Caco-2 (cell line): ENCODE measurements at places on chromosomes 2 and 18.

DNA sequence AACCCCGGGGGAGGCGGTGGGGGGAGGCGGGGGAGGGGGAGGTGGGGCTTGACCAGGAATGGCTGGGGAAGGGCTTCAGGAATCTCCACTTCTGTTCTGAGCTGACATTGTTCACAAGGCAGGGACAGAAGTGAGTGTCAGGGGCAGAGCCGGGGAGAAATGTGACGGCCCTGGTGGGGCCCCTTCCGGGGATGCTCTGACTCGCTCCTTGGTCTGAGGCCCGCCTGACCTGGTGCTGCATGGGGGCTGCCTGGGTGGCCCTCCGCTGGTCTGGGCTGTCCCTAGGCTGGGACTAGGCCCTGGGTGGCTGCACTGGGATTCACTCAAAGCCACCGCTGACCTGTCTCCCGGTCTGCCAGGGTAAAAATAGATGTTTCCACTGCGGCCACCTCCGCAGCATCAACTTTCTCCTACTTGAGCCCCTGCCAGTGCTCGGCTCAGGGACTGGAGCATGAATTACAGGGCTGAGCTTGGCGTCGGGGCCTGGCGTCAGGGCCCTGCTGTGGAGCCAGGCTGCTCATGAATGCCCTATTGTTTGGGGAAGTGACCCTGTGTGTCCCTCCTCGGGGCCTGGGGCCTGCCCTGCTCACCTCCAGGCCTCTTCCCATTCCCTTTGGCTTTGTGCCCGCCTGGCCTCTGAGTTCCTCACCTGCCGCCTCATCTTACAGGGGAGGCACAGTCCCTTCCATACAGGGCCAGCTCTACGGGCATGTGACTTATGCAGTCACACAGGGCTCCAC, 247.5 kb downstream of the DYSF start:
- H3K4me3 ChIP-seq: no peak overlapping the region
- no peak for DNase-seq
- H3K36me3 ChIP-seq: no peaks in the 10 kb centered on the region
- no peaks in the 10 kb centered on the region for H3K4me1 ChIP-seq

DNA sequence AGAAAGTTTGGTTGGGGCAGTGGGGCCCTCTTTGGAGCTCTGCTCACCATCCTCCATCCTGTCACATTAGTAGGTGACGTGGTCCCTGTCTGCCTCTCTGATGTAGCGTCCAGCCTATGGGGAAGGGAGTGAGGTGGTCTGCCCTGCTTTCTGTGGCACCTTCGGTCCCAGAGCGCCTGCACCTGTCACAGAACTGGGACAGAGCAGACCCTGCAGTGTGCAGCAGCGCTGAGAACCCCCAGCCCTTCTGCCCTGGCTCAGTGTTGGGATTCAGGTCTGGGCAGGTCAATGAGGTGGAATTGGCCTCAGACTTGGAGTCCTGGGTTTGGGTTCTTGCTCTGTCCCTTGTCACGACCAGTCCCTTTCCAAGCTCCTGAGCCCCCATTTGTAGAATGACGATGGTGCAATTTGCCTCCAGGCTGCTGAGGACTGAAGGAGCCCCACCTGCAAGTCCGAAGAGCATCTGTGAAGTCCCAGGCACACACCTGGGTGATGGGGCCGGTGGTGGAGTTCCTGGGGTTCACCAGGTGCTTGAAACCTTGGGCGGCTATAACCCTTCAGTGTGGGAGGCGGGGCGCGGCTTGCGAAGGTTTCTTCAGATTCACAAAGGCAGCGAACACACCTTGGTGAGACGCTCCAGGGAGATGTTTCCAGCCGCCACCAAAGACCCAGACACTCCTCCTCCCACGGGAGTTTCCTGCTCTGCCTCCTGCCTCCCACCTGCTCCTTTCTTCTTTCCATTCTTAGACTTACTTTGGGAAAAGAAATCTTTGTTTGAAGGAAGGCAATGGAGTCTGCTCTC, 265.4 kb upstream of the HDAC4 start:
- H3K27me3 ChIP-seq: no peaks in the 10 kb centered on the region; the same call in 1 of the 2 replicates
- H3K4me1 ChIP-seq: no peaks in the 10 kb centered on the region
- H3K36me3 ChIP-seq: no peaks in the 10 kb centered on the region
- H3K27ac ChIP-seq: no peak overlapping the region
- H3K4me3 ChIP-seq: no peak overlapping the region

GRCh38 chr2:85420536-85421259, 2.2 kb downstream of the SH2D6 start:
- peak overlapping the region; percentile 80 for H3K27ac ChIP-seq
- H3K4me1 ChIP-seq: peaks cover 47% of the 10 kb centered on the region
- no peaks in the 10 kb centered on the region for H3K36me3 ChIP-seq
- no peak overlapping the region for H3K4me3 ChIP-seq
- peak; percentile 90 for DNase-seq

DNA sequence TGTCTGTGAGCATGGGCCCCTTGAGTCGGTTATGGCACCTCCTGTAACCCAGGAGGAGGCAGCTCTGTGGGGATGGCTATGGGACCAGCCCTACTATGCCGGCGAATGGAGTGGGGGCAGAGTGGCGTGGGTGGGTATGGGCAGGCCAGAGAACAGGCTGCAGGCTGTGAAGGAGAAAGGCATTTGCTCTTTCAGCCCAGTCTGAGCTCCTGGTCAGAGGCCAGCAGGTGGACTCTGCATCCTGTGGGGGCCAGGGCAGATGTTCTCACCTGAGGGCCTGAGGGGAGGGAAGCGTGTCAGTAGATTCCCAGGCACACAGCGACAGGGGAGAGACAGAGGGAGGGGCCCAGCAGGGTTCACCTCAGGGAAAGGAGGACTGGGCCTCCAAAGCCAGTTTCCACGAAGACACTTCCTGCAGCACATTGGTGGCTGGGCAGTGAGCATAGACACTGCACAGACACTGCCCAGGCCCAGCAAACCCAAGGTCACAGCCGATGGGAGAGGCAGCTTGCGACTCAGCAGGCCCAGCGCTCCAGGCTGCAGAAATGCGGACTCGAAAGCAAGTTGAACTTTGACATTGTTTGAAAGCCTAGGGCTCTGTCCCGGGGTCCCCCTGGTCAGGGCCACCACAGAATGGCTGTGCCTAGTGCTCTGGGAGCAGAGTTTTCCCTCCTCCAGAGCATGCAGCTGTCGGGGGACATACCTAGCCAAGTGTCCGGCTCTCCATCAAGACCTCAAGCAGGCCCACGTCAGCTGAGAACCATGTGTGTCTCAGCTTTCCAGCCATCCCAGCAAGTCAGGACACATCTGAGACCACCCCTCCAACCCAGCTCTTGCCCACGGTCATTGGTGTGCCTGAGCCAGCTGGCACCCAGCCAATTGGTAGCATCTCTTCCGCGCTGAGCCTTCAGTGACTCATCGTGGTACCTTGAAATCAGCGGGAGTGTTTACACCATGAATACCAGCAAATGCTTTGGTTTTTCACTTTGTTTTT, 53.8 kb downstream of the TGOLN2 start:
- peak overlapping the region; percentile 54 for H3K27ac ChIP-seq
- no peaks in the 10 kb centered on the region for H3K27me3 ChIP-seq
- no peak overlapping the region for H3K4me3 ChIP-seq
- H3K4me1 ChIP-seq: peaks cover 41% of the 10 kb centered on the region
- DNase-seq: peak; percentile 53

DNA sequence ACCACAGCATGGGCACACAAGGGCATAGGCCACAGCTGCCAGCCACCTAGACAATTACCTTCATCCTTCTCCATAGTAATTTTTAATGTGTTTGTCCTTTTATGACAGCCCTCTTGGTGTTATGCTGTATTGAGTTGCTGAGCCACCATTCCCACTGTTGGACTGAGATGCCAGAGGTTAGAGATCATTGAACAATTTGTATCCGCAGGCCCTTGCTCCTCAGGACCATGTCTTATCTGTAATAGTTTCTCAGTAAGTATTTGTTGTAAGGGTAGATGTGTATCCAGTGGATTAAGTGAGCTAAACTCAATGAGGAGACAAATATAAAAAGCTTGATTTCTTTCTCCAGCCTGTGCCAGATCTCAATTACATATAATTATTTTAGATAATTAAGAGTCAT, 832.8 kb upstream of the ID2 start:
- H3K36me3 ChIP-seq: no peaks in the 10 kb centered on the region
- no peaks in the 10 kb centered on the region for H3K27me3 ChIP-seq
- DNase-seq: no peak
- H3K4me3 ChIP-seq: no peak overlapping the region

GRCh38 chr2:178197791-178198190, 3.5 kb downstream of the OSBPL6 start:
- no peak for DNase-seq
- no peak overlapping the region for H3K27ac ChIP-seq
- H3K4me1 ChIP-seq: peaks cover 10% of the 10 kb centered on the region; the same call in 1 of the 2 replicates
- no peaks in the 10 kb centered on the region for H3K36me3 ChIP-seq
- peaks cover 5% of the 10 kb centered on the region for H3K27me3 ChIP-seq
- H3K4me3 ChIP-seq: no peak overlapping the region

- no peaks in the 10 kb centered on the region for H3K36me3 ChIP-seq
- no peaks in the 10 kb centered on the region for H3K4me1 ChIP-seq
- H3K27ac ChIP-seq: no peak overlapping the region
Measured at GRCh38 chr2:173386021-173386737, 31.5 kb downstream of the CDCA7 start.

DNA sequence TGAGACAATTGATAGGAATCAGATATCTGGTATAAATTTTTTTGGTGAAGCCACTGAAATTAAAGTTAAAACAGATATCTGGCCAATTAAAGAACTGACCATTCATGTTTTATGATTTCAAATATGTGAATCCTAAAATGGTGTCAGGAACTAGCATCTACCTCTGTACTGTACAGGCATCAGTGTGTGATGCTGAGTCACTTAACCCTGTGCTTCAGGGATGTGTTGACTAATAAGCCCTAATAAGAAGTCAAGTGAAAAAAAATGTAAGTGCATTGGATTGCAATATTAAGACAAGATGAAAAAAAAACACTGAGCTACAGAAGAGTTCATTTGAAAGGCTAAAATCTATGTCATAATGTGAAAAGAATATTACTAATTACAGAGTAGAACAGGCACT, 9.1 kb upstream of the UNC80 start:
- no peaks in the 10 kb centered on the region for H3K36me3 ChIP-seq
- no peak for DNase-seq
- H3K4me3 ChIP-seq: no peak overlapping the region
- H3K27ac ChIP-seq: no peak overlapping the region

DNA sequence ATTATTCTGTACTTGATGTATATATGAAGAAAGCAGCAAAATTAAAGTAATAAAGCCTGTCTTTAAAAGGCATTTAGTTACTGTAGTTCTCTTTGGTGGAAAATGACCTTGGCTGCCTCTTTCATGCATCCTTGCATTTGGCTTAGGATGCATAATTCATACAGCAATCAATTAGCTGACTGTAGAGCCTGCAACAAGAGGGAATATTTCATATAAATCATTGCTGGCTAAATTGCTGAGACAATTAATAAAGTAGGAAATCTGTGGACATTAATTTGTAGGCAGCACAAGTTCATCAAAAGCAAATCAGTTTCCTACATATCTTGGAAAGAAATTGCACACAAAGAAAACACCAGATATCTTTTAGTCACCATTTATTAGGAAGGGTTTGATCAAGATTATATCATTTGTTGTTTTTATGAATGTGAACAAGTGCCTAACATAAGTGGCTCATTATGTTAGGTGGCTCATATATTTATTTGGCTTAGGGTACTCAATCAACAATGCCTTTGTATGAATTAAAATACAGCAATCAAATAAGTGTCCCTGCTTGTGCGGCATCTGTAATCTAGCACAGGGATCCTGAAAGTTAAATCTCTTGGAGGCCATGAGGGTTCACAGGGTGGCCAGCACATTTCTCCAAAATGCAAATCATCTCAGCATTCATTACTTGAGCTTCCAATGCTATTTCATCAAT, 220.4 kb upstream of the SPOPL start:
- no peak overlapping the region for H3K4me3 ChIP-seq
- peaks cover 18% of the 10 kb centered on the region for H3K4me1 ChIP-seq
- H3K27ac ChIP-seq: no peak overlapping the region

GRCh38 chr2:208820014-208820688, 413.6 kb downstream of the PTH2R start:
- H3K27me3 ChIP-seq: no peaks in the 10 kb centered on the region
- no peaks in the 10 kb centered on the region for H3K36me3 ChIP-seq
- no peaks in the 10 kb centered on the region for H3K4me1 ChIP-seq
- H3K27ac ChIP-seq: no peak overlapping the region
- no peak overlapping the region for H3K4me3 ChIP-seq
- DNase-seq: no peak

GRCh38 chr2:241217320-241218031, 29.0 kb downstream of the ANO7 start:
- H3K27ac ChIP-seq: peak overlapping the region; percentile 81
- H3K36me3 ChIP-seq: no peaks in the 10 kb centered on the region

DNA sequence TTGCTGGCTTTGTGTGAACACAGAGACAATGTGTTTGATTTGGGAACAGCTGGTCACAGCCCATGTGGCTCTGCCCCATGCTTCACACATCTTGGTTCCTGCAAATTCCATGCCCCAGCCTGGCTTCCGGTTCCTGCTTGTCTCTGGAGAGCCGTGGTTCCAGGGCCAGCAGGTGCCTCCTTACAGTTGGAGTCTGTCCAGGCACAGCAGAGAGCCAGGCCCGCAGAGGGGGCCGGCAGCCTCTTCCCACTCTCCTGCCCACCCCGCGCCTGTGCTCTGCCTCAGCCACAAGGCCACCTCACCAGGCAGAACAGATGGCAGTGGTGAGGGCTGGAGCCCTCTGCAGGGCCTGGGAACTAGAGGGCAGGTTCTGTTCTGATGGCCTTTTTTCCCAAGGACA, 81.5 kb downstream of the LDLRAD4 start:
- no peaks in the 10 kb centered on the region for H3K27me3 ChIP-seq
- H3K27ac ChIP-seq: no peak overlapping the region
- H3K4me1 ChIP-seq: no peaks in the 10 kb centered on the region
- H3K4me3 ChIP-seq: no peak overlapping the region

DNA sequence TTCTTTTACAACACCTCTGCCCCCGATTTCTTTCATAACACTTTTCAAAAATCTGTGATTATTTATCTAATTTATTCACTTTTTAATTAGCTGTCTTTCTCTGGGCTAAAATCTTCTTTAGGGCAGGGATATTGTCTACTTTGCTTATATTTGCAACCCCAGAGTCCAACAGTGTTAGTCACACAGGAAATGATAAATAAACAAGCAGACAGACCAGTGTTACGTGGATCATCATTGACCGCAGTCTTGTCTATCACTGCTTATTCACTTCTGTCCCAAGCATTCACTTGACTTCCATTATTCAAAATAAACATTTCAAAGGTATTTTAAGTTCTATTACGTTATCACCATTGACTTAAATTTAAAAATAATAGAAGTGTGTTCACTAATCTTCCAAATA, 237.6 kb upstream of the UBE2E3 start:
- no peaks in the 10 kb centered on the region for H3K36me3 ChIP-seq
- H3K27ac ChIP-seq: no peak overlapping the region
- H3K4me1 ChIP-seq: no peaks in the 10 kb centered on the region
- DNase-seq: no peak
- H3K27me3 ChIP-seq: no peaks in the 10 kb centered on the region

GRCh38 chr18:31835528-31836133, 75.0 kb upstream of the SLC25A52 start:
- no peak overlapping the region for H3K27ac ChIP-seq
- no peak overlapping the region for H3K4me3 ChIP-seq
- DNase-seq: no peak
- H3K4me1 ChIP-seq: no peaks in the 10 kb centered on the region
